A549 treated with CORT108297 at 1 μM for 4 hours (cell line): ENCODE measurements at places on chromosomes 13 and 19. TPM values are rescaled to one million over a fixed set of nuclear protein-coding genes. Genes with fewer than 3 reads are reported as not detected.

APC2 gene
- 1.2 to 2.3 TPM (median 1.6 TPM) in 5 replicates for total RNA-seq

CPT1C gene
- 12.0 to 15.0 TPM (median 12.8 TPM) in 5 replicates for total RNA-seq

SLITRK5 gene
- 0.48 to 0.63 TPM (median 0.61 TPM) in 5 replicates for total RNA-seq

ZNF814 gene
- total RNA-seq: 1.6 to 3.3 TPM (median 2.4 TPM) in 5 replicates

MATK gene
- 1.3 to 1.9 TPM (median 1.4 TPM) in 5 replicates for total RNA-seq

VWA8 gene
- 6.4 to 7.7 TPM (median 6.6 TPM) in 5 replicates for total RNA-seq

GPATCH1 gene
- 12.4 to 15.4 TPM (median 13.6 TPM) in 5 replicates for total RNA-seq
